ENCODE measurements at places on chromosomes 1 and 21. TPM values are rescaled to one million over a fixed set of nuclear protein-coding genes. Genes with fewer than 3 reads are reported as not detected.

TNNT2 gene
- total RNA-seq, result not detected

DNA sequence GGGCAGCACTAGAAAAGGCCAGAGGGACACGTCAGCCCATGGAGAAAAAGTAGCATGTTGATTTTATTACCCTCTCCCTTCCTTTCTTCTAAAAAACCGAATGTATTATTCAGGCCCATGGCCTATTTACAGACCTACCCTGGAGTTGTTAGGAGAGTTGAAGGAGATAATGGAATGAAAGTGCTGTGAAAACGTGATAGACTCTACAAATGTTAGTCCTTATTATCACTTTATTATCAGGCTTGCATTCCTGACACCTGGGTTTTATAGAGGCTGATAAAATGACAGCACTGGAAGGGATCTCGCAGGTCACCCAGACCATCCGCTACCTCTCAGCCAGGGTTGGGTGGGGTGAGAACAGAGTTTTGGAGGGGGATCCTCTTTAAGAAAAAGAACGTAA, 60.6 kb upstream of the TLR5 start:
- DNase-seq, result no peak

- DNase-seq, result no peak
Measured at GRCh38 chr1:162487241-162487640, 10.4 kb upstream of the UHMK1 start.

- DNase-seq, result no peak
Measured at GRCh38 chr1:54249819-54250435, 50.0 kb downstream of the MRPL37 start.

DNA sequence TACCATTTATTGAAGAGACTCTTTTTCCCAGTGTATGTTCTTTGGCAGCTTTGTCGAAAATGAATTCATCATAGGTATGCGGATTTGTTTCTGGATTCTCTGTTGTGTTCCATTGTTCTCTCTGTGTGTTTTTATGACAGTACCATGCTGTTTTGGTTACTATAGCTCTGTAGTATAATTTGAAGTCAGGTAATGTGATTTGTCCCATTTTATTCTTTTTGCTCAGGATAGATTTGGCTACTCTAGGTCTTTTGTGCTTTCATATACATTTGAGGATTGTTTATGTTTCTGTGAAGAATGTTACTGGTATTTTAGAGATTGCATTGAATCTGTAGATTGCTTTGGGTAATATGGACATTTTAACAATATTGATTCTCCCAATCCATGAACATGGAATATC, 5.4 kb upstream of the KLHL12 start:
- no peak for DNase-seq

DNA sequence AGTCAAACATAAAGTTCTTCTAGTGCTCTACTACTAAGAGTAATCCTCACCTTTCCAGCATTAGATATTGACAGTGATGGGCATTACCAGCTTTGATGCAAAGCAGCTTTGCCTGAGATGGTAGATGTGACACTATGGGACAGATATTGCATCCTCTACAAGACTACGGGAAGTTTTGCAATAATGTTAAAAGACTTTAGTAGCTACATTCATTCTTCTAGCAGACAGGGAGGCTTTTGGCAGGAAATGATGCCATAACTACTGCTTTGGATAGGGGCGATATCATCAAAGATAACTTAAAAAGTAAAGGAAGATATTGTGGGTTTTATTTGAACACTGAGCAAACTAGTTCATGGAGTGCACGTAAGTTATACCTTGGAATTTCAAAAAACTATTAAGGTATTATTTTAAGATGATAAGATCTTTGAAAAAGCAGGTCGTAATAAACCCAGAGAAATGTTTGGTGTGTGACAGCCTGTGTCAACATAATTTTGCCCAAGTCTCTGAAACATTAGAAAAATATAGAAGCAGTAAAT, 368.3 kb upstream of the TMPRSS15 start:
- DNase-seq, result no peak

DNA sequence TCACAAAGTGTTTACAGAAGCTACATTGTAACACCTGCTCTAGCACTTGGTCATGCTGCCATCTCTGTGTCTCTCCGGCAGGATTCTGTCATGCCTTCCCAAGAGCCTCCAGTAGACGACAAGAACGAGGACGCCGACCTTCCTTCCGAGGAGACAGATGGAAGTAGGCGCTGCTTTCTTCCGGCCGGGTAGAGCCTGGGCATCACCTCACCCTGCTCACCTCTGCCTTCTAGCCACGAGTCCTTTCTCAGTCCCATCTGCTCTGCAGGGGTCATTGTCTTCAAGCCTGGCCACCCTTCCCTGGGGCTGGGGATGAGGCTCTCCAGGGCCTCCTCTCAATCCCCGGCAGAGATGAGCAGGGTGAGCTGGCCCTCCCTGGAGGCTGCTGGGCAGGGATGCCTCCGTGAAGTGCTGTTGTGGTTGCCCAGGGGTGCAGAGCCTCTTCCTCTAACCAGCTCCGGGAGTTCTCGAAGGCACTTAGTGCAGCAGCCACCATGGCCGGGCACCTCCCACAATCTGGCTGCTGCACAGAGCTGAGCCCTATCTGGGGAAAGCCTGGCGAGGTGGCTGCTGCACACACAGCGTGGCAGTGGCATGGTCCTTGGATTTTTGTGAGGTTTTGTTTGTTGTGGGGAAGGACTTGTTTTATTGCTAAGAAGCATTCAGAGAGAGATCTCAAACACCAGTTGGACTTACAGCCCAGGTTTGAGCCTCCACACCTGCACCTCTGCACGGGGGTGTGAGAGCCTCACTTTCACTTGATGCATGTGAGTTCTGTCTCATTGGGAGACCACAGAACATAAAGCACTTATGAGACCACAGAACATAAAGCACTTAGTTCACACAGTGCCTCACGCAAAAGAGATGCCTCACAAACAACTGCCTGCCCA, 48.4 kb downstream of the FAAP20 start:
- no peak for DNase-seq

Data from activated B cell treated with CpG ODN at 0.5 μM for 24 hours (primary cell).